Osteocyte (in vitro differentiated cells): ENCODE measurements at places on chromosomes 11 and 22. TPM values are rescaled to one million over a fixed set of nuclear protein-coding genes. Genes with fewer than 3 reads are reported as not detected.

RTN4RL2 gene
- total RNA-seq: 0.81 and 0.84 TPM in 2 replicates

DNA sequence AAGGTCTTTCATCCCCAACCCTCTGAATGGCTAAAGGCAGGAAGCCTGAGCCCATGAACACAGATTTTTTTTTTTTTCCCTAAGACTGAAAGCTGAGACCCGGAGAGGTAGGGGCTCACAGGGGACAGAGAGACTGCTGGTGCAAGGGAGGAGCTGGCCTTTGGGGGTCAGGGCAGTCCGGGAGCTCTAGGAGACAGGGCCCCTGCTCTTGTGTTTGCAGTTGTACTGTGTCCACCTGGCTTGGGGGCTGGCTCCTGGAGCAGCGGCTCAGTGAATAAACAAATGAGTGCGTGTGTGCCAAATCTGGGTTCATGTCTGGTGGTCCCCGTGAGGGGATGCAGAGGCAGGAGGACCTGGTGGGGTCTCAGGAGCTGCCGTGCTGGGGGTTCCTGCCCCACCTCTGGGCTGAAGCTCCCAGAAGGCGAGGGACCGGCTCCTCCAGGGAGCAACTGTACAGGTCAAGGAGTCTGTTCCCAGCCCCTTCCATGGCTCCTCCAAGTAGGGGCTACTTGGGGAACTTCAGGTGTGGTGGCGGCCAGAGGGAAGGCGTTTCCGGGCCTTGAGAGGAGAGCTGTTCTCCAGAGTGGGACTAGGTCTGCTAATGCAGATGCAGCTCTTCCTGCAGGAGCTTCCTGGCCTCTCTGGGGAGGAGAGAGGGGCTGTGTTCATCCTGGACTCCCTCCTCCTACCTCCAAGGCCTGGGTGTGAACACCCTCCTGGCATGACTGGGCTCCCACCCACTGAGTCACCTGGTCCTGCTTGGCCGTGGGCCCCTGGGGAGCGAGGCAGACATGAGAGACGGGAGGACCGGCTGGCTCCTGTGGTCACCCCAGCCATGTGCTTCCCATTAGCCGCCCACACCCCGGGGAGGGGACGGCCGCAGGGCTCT, 57.6 kb downstream of the FBXO7 start:
- peak; percentile 92 for DNase-seq

SAA4 gene
- total RNA-seq: not detected in 2 replicates

PYGM gene
- 0.73 and 0.84 TPM in 2 replicates for total RNA-seq

- DNase-seq: no peak
Measured at GRCh38 chr22:20509344-20510047, 2.1 kb downstream of the MED15 start.
